Activated CD8-positive, alpha-beta memory T cell treated with anti-CD3 and anti-CD28 coated beads for 4 hours (primary cell): ENCODE measurements at places on chromosomes 4 and X.

DNA sequence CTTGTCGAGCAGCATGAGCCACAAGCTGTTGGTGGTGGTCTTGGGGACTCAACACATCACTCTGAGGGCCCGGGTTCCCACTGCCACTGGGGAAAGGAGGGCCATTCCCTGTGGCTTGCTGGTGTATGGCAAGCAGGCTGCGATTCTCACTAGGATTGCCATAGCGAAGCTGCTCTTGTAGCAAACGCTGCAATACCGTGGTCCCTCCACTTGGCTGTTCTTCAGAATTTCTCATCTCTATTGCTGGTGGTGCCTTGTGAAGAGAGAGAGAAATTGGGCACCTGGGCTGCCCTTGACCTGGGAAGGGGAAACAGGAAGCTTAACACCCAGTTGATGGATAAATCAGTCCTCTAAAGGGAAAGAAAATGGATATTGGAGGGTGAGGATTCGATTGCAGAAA is 17.7 kb downstream of the AMOT start:
- no peak for DNase-seq

- DNase-seq: no peak
Measured at GRCh38 chr4:156138781-156139280, 185.2 kb upstream of the CTSO start.

DNA sequence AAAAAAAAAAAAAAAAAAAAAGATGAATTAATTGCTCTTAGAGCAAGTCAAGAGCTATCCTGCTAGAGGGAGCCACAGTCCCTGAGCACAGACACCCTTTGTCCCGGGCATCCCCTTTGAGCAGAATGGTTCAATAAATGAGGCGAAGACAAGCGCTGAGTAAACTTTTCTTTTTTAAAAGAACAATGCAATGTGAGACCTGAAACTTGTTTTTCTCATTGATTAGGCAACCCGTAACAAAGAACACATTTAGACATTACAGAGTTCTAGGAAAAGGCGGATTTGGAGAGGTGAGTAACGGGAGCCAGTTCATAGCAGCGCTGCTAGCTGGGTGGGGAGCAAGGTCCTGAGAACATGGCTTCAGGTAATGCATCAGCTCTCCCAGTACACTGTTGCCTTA is 46.1 kb downstream of the GRK4 start:
- DNase-seq: no peak

GRCh38 chr4:89113415-89113814 is 2.1 kb downstream of the TIGD2 start:
- DNase-seq: no peak

DNA sequence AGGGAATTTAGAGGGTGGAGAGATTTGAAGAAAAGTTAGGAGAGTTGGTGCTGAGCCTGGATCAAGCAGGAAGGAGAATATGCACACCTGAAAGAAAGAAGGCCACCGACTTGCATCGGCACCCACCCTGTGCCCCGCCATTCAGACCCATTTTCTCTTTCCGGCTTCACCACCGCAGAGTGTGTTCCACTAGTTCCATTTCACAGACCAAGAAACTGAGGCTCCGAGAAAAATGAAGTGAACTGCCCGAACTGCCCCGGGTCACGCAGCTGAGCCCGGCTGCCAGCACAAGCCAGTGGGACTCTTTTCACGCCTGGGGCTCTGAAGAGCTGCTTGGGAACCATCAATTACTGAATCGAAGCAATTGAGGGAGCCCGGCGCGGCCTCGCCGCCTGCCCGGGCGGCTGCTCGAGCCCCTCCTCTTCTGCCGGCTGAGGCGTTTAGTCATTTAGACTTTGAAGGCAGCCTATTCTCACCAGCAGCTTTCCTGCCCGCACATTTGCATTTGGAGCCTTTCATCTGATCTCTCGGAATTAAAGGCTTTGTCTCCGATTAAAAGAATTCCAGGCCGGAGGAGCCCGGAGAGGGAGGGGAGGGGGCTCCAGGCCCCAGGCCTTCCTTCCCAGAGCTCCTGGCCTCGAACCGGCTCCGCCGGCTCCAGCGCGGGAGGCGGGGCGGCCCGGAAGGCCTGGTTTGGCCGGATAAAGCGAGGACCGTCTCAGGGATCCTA is 140.2 kb upstream of the PJA1 start:
- no peak for DNase-seq

DNA sequence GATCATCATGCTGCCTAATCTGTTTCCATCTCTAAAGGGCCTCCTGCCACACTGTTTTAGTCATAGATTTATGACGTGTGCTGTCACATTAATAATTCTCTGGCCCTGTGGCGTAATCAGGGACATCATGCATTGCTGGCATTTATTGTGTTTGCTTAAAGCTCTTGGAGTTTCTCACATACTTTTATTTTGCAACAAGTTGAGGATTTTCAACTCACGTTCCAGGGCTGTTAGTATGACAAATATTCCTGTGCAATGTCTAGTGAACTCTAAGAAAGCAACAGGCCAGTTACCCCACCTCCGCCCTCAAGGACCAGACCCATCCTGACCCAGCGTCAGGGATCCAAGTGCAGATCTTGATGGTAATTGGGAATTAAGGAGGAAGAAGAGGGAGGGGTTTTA is 7.8 kb upstream of the PIGA start:
- DNase-seq: no peak

- DNase-seq: no peak
Measured at GRCh38 chr4:7427361-7427760, 7.4 kb downstream of the PSAPL1 start.

DNA sequence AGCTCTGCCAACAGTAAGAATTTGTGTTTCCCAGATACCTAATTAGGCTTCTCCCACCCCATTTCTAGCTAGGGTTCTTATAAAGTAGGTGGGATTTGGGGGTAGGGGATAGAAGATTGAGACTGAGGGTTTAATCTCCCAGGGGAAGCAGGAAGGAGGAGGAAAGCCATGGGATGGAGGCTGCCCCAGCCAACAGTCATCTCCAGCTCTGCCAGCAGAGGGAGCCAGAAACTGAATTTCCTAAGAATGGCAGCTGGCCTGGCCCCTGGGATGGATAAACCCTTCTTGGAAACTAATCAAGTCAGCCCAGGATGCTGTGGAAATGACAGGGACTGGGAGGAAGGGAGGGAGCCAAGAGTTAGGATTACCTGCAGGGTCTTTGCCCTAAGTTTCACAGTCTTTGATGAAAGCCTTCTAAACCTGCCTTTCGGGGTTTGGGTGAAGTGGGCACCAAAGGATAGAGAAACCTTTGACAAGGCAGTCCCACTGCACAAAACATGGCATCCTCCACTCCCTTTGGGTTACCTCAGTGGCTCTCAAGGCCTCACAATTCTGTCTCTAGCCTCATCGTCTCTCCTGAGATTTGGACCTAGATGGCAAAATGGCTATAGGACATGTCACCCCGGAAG is 6.7 kb upstream of the ERCC6L start:
- no peak for DNase-seq

DNA sequence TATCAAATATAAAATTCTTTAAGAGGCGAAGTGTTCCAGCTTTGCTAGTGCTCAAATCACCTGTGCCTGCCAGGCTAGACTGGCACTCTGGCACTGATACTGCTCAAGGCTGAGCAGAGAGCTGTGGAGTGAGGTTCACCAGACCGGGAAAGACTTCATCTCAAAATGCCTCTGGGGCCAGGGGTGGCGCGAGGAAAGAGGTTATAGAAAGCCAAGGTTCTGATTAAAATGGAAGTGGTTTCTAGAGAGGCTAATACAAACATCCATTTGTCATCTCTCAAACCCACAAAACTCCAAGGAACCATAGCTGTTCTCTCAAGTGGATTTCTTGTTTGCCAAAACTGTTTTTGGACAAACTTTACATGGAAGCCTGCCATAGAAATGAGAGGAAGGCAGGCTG is 41.5 kb downstream of the F11 start:
- no peak for DNase-seq

GRCh38 chr4:107993969-107994368 is 4.3 kb downstream of the HADH start:
- DNase-seq: no peak

GRCh38 chr4:38832624-38833528 is 23.7 kb downstream of the TLR6 start:
- DNase-seq: no peak

GRCh38 chr4:44162538-44163270 is 285.9 kb downstream of the KCTD8 start:
- DNase-seq: no peak

- no peak for DNase-seq
Measured at GRCh38 chr4:26034849-26035248, 120.8 kb downstream of the SMIM20 start.

GRCh38 chrX:43456063-43456462 is 200.0 kb upstream of the MAOA start:
- DNase-seq: no peak

GRCh38 chr4:139511320-139511719 is 44.7 kb downstream of the SETD7 start:
- DNase-seq: no peak

DNA sequence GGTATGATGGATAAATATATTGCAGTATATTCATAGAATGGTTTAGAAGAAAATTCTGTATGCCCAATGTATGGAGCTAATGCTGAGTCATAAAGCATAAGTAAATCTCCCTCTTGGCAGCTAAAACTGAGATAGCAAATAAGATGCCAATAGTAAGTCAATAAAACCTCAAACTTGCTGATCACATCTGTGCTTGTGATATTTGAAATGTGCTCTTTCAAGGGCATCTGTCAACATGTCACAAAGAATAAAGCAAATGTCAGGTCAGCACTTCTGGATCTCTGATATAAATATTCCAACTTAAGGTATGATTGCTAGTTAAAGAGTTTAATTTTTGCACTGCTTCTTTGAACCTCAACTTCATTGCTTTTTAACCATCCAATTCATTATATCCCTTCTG is 262.3 kb upstream of the EMCN start:
- no peak for DNase-seq

DNA sequence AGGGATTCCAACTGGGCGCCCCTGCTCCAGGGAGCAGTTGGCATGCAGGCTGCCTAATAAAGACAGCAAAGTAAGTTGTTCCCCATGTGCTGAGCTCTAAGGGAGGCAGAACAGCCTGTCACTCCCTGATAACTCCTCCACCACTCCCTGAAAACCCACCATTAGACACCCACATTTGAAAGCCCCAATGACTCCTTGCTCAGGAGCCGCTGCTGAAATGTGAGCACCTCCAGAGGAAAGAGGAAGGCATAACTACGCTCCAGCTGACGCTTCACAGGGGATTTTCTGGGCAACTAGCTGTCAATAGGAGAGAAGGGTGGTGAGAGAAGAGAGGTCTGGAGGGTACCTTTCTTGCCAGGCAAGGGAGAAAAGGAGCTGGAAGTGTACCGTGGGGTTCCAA is 62.5 kb downstream of the NPY1R start:
- DNase-seq: no peak

DNA sequence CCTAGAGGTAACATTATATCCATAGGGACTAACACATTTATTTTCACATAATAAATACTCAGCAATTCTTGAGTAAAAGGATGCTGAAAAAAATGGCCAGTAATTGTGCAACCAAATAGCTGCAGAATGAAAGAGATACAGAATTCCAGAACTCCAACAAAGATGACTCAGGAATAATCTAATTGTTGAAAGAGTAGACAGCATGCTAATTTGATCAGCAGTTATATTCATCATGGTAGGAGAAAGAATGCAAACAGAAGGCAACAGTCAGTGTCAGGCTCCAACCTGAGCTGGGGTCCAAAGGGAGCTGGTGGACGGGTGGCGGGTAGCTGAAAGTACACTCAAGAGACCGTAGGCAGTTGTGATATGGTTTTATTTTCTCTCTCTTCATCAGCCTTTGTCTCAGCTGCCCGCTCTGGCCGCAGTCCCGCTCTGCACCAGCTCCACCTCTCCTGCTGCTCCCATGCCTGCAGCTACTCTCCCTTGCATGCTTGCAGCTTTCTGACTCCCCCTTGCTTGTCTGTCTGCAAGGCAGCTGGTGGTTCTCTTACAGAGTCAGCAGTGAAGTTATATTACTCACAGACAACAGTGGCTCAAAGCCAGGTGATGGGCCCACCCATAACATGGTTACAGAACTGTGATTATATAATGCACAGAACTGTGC is 1150.1 kb downstream of the STIM2 start:
- no peak for DNase-seq

DNA sequence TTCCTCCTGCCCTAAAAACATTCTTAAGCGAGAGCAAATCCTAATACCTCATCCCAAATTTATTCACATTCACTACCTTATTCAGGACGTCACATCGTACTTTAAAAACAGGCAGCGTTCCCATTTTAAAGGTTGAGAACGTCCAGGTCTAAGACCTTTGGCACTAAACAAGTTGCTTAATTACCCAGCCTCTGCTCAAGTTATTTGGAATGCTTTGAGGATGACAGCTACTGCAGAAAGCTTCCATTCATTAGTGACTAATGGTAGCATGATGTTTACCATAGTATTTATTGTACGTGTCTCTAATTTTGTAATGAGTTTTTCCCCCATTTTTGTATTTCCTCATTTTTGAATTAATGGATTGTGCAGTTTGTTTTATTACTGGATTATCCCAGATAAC is 1.5 kb downstream of the USP38 start:
- no peak for DNase-seq

GRCh38 chr4:110005461-110006056 is 92.9 kb downstream of the EGF start:
- DNase-seq: no peak

DNA sequence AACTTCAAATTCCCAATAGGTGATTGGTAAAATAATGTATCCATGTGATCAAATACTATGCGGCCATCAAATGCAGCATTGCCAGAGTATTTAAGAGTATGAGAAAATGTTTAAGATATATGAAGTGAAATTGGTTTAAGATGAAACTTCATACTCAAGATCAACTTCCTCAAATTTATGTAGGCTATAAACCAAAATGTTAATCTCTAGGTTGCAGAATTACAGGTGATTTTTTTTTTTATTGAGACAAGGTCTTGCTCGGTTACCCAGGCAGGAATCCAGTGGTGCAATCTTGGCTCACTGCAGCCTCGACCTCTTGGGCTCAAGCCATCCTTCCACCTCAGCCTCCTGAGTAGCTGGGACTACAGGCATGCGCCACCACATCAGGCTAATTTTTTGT is 25.3 kb downstream of the ACSL4 start:
- no peak for DNase-seq

- no peak for DNase-seq
Measured at GRCh38 chr4:177464026-177464425, 21.8 kb upstream of the AGA start.

- DNase-seq: no peak
Measured at GRCh38 chr4:24646798-24647460, 62.6 kb upstream of the DHX15 start.

GRCh38 chrX:154828016-154828408 is 6.5 kb downstream of the SMIM9 start:
- no peak for DNase-seq

DNA sequence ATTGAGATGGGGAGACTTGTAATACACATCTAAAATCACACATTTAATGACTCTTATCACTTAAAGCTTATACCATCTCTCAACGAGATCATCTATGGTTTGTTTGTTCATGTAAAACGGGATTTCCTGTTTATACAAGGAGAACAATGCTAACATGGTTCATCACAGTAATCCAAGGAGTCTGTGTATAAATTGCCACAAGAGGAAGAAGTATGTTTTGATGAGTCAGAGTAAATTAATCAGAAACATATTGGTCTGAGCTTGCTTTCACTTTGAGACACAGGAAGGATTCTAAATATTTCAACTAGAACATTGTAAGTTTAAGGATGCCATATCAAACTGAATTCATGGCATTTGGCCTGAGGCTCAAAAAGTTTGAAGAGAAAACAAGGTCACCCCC is 594.1 kb downstream of the GLUD2 start:
- no peak for DNase-seq

- no peak for DNase-seq
Measured at GRCh38 chr4:70359115-70359661, 1.4 kb upstream of the SMR3A start.
